Pancreas (tissue), 10 donors: ENCODE measurements at places on chromosomes 13 and 19. TPM values are rescaled to one million over a fixed set of nuclear protein-coding genes. Genes with fewer than 3 reads are reported as not detected.

GRCh38 chr19:5263615-5264014, 77.0 kb downstream of the PTPRS start:
- no peaks in the 10 kb centered on the region for H3K4me1 ChIP-seq
- no peak overlapping the region for H3K4me3 ChIP-seq
- no peak for DNase-seq

DNA sequence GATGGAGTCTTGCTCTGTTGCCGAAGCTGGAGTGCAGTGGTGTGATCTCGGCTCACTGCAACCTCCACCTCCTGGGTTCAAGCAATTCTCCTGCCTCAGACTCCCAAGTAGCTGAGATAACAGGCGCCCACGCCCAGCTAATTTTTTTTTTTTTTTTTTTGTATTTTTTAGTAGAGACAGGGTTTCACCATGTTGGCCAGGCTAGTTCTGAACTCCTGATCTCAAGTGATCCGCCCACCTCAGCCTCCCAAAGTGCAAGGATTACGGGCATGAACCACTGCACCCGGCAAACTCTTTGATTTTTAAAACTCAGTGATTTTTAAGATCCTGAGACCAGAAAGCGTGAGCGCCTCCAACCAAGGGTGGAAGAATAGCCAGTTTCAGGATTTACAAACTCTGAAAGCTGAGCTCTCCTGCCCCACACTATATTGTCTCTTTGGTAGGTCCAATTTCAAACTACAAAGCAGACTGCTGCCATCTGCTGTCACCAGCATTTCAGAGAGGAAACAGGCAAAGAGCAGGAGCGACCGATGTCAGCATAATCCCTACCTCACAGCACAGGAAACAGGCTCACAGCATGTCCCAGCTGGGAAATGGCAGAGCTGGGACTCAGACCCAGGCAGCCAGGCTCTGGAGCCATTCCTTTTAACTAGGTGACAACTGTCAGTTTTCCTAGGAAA, 9.2 kb downstream of the NOSIP start:
- no peaks in the 10 kb centered on the region for H3K36me3 ChIP-seq
- no peaks in the 10 kb centered on the region for H3K27me3 ChIP-seq
- DNase-seq, result no peak
- no peak overlapping the region for H3K4me3 ChIP-seq
- H3K27ac ChIP-seq, result no peak overlapping the region
- no peaks in the 10 kb centered on the region for H3K4me1 ChIP-seq

DNA sequence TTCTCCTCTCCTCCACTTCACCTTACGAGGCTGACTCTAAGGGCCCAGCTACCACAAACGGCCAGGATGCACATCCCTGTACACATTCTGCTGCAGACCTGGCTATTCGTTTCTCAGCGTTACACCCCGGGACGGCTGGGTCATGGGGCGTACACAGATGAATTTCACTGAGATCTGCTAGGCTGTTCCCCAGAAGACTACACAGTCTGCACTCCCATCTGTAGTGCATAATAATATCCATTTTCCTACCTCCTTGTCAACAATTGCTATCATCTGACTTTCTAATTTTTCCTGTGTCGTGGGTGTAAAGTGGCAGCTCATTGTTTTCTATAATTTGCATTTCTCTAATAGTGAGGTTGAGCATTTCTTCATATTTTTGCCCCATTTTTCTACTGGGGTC, 85.7 kb downstream of the TM9SF2 start:
- DNase-seq, result no peak
- no peak overlapping the region for H3K4me3 ChIP-seq
- H3K4me1 ChIP-seq, result no peaks in the 10 kb centered on the region
- H3K27me3 ChIP-seq, result no peaks in the 10 kb centered on the region
- H3K27ac ChIP-seq, result no peak overlapping the region

DNA sequence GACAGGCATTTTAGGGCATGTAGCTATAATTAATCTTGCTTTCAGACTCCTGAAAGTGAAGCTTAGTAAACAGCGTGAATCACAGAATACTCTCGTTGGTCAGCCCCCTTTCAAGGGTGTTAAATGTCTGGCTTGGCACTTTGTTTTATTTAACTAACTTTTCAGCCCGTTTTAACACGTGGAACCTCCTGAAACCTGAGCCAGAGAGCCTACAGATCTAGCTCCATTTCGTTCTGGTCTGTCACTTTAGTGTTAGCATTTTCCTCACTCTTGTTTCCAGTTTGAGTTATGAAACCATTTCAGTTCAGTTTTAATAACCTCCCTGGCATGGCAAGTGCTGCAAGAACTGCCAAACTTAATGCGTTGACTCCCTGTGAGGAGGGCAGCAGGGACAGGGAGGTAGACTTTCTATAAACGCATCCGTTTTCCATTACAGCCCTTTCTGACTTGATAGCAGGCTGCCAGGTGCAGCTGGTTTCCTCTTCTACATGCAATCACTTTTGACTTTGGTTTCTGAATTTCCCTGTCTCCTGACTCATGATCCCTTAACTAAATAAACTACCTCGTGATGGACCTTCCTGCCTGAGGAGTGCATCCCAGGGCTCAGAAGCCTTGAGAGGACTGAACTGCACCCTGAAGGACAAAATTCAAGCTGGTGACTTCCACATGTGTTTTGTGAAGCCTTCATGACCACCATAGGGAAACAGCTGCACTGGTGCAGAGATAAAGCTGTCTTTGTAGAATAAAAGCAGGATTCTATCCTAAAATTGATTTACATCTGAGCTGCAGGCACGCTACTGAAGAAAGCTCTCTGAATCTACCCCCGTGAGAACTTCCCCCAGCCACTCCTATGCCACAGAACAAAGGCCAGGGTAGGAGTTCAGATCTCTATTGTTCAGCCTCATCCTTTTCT, 192.6 kb downstream of the DLEU7 start:
- no peaks in the 10 kb centered on the region for H3K4me1 ChIP-seq
- no peak overlapping the region for H3K4me3 ChIP-seq
- no peaks in the 10 kb centered on the region for H3K27me3 ChIP-seq
- DNase-seq, result no peak
- no peaks in the 10 kb centered on the region for H3K36me3 ChIP-seq
- H3K27ac ChIP-seq, result no peak overlapping the region

Gene RFPL4AL1
- not detected for total RNA-seq

DNA sequence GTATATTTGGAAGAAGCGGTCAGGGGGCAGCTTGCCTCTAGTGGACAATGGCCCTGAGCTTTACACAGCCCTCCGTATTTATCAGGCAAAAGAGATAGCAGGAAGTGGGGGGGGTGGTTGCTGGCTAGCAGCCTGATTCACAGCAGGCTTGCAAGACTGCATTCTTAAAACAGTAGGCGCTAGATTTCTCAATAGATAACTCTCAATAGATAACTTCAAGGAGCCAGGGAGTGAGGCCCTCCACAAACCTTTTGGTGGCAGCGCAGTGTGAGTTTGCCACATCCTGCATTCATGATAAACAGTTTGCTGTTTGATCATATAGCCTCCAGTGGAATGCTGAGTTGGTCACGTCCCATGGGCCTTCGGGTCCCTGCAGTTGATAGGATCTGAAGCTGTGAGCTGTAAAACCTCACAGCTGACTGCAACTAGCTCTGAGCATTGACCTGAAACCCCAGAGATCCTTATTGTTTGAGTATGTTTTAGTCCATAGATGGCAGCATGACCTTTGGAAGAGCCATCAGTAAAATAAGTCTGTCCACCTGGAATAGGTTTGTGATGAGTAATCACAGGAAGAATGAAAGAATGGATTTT, 12.2 kb downstream of the FPR3 start:
- no peaks in the 10 kb centered on the region for H3K4me1 ChIP-seq
- H3K4me3 ChIP-seq, result no peak overlapping the region
- H3K27me3 ChIP-seq, result no peaks in the 10 kb centered on the region

Gene ZNF358
- 24.8 TPM for total RNA-seq

Gene LMTK3
- total RNA-seq, result 2.3 TPM

DNA sequence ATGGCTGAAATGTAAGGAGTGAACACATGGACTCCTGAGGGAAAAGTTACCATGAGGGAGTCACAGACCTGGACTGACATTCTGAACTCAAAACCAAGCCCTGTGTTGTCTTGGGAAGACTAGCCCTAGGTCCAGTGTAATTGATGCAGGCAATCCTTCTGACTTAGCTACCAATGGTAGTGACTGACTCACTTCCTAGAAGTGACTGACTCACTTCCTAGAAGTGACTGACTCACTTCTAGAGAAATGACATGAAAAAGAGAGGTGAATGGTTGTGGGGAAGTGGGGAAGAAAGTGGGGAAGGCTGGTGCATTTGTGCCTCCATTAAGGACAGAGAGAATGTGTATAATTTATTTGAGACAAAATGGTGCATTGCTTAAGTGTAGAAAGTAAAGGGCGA, 49.9 kb downstream of the EDNRB start:
- H3K36me3 ChIP-seq, result no peaks in the 10 kb centered on the region
- H3K27ac ChIP-seq, result no peak overlapping the region
- H3K4me1 ChIP-seq, result no peaks in the 10 kb centered on the region

DNA sequence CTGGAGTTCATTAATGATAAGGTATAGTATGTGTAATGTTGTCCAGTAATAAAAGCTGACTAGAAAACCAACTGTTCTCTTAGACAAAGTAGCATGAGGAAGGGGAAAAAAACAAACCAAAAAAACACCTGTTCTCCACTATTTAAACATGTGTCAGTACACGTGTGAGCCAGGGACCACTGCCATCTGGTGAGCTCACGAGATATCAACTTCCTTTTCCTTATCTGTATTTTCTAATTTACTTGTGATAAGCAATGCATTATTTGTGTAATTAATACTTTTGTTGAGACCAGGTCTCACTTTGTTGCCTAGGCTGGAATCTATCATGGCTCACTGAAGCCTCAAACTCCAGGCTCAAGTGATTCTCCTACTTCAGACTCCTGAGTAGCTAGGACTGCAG, 4.3 kb upstream of the SIX5 start:
- H3K27me3 ChIP-seq, result no peaks in the 10 kb centered on the region
- H3K4me1 ChIP-seq, result peaks cover 19% of the 10 kb centered on the region
- no peak overlapping the region for H3K4me3 ChIP-seq
- peak overlapping the region; percentile 93 for H3K27ac ChIP-seq
- H3K36me3 ChIP-seq, result peaks cover 23% of the 10 kb centered on the region

Gene CDX2
- total RNA-seq, result 5.1 TPM

- H3K27ac ChIP-seq, result no peak overlapping the region
- no peaks in the 10 kb centered on the region for H3K4me1 ChIP-seq
- DNase-seq, result no peak
- no peaks in the 10 kb centered on the region for H3K27me3 ChIP-seq
- no peak overlapping the region for H3K4me3 ChIP-seq
Observed at GRCh38 chr13:110242615-110243014, 64.3 kb downstream of the COL4A1 start.

DNA sequence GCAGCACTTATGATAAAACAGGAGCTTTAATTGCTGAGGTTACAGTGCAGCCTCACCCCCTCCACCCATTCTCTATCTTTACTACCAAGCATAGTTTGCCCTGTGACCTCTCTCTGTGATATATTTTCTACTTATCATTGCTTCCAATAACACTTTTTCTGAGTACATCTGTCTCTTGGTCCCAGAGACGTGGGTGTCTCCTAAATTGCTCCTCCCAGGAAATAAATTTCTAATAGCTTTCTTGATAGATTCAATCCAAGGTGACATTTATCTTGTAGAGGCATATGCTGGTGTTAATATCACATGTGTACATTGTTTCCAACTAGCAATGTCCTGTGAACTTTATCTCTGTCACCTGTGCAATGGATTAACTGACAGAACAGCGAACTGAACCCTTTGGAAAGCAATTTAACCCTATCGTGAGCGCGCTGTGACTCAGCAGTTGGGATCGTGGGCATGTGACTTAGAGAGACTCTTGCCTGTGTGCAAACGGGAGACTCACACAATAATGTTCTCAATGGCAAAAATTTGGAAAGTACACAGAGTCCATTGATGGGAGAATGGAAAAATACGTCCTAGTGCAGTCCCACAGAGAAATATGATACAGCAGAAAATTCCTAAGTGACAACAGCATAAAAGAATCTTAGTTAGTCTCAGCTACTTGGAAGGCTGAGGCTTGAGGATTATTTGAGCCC, 7.0 kb upstream of the MAP2K2 start:
- no peaks in the 10 kb centered on the region for H3K4me1 ChIP-seq
- H3K4me3 ChIP-seq, result no peak overlapping the region
- no peak for DNase-seq
- no peaks in the 10 kb centered on the region for H3K27me3 ChIP-seq

DNA sequence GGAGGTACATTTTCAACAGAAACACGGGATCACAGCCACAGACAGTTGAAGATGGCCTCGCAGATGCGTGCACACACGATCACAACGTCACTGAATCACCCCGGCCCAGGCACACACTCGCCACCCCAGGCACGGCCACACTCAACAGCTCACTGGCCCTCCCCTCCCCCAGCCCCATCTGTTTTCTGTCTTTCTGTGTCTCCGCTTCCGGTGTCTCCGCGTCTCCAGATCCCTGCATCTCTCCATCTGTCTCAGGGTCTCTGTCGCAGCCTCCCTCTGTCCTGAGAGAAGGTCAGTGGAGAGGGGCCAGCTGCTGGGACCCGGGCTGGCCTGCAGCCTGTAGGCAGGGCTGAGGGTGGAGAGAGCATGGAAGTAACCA, 3.8 kb upstream of the ATP1A3 start:
- no peaks in the 10 kb centered on the region for H3K36me3 ChIP-seq
- no peak overlapping the region for H3K4me3 ChIP-seq

DNA sequence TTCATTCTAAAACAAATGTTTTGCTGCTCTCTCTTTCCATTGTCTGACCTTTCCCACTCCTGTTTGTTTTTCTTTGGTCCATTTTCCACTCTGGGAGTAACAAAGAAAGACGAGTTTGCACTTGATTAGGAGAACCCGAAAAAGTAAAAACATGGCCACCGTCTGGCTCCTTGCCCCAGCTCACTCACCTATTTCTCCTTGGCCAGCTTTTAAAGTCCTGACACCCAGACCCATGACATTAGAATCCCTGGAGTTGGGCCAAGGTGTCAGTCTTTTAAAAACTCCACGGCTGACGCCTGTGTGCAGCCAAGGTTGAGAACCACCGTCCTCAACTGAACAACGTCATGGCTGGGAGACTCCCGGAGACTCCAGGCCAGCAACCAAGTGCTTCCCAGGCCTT, 63.6 kb upstream of the FLT1 start:
- H3K27ac ChIP-seq, result no peak overlapping the region
- H3K36me3 ChIP-seq, result no peaks in the 10 kb centered on the region
- no peaks in the 10 kb centered on the region for H3K4me1 ChIP-seq
- no peak overlapping the region for H3K4me3 ChIP-seq

DNA sequence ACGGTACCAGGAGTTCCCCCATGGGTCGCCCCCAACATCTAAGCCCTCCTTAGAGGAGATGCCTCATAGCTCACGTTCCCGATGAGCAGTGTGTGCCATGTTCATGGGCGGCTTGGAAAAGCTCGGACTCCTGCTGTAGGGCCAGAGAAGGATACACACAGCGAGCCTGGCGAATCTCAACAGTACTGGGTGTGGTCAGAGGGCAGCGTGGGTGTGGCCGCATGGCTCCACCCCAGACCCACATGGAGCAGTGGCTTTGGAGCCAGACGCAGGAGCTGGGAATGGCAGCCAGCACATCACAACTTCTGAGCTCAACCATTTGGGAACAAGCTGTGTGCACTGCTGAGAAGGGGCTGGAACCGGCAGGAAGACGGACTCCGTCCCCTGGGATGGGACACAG, 15.6 kb downstream of the CAPS start:
- peaks cover 72% of the 10 kb centered on the region for H3K36me3 ChIP-seq
- DNase-seq, result no peak
- no peak overlapping the region for H3K27ac ChIP-seq
- no peaks in the 10 kb centered on the region for H3K27me3 ChIP-seq
- H3K4me1 ChIP-seq, result no peaks in the 10 kb centered on the region
- no peak overlapping the region for H3K4me3 ChIP-seq
